Mesothelial cell of epicardium (in vitro differentiated cells): ENCODE measurements at places on chromosomes 2 and 18. TPM values are rescaled to one million over a fixed set of nuclear protein-coding genes. Genes with fewer than 3 reads are reported as not detected.

DNA sequence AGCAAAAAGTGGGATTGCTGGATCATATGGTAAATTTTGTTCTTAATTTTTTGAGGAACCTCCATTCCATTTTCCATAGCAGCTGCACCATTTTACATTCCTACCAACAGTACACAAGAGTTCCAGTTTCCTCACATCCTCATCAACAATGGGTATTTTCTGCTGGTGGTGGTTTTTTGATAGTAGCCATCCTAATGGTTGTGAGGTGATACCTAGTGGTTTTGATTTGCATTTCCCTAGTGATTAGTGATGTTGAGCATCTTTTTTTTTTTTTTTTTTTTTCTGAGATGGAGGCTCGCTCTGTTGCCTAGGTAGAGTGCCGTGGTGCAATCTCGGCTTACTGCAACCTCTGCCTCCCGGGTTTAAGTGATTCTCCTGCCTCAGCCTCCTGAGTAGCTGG is 30.5 kb downstream of the METTL21A start:
- no peak for DNase-seq

DNA sequence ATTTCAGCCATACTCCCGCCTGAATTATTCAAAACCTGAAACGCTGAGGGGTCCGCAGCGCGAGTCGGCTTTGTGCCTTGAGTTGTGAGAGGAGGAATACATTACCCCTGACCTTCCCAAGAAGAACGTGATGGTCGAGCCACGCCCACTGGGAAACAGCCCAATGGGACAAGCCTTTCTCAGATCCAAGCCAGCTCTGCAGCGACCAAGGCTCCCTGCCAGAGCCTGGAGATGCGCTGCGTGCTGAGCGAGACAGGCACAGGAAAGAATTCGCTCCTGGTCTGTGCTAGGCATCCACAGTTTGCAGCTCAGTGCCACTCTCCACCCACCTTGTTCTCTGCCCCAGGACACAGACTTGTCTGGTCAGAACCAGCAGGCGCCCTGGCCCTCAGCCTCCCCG is 74.1 kb upstream of the GLI2 start:
- DNase-seq: no peak

DNA sequence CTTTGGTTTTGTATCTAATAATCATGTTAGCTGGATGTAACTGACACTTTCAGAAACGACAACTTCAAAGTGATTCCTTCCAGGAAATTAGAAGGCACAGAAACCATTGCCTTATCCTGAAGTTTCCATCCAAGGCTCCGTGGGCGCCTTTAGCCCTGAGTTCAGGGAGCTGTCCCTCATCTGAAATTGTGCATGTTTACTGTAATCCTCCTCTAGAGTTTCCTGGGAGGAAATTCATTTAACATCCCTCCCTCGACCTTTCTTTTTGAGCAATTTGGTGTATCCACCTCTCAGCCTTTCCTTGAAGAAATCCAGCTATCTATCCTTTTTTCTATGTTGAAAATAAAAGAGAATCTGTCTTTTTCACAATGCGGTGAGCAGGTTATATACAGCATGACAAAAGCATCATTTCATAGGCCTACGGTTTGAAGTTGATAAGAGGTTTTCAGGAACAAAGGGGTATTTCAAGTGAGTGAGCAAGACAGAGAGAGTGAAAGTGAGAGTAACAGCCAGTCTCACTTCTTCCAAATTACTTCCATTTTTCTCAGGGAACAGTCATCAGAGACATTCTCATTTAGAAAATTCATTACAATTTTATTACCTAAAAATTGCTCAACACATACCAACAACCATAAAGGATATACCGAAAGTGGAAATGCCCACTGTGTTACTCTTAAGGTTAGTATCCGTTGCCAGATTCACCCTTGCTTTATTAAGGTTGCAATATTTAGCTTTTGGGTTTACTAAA is 167.3 kb downstream of the MREG start:
- DNase-seq: no peak

GRCh38 chr2:179850188-179850587 is 11.2 kb downstream of the ZNF385B start:
- DNase-seq: no peak

- no peak for DNase-seq
Observed at GRCh38 chr2:103002954-103003353, 241.1 kb downstream of the TMEM182 start.

- DNase-seq: no peak
Observed at GRCh38 chr2:40285391-40285790, 166.5 kb downstream of the SLC8A1 start.

DNA sequence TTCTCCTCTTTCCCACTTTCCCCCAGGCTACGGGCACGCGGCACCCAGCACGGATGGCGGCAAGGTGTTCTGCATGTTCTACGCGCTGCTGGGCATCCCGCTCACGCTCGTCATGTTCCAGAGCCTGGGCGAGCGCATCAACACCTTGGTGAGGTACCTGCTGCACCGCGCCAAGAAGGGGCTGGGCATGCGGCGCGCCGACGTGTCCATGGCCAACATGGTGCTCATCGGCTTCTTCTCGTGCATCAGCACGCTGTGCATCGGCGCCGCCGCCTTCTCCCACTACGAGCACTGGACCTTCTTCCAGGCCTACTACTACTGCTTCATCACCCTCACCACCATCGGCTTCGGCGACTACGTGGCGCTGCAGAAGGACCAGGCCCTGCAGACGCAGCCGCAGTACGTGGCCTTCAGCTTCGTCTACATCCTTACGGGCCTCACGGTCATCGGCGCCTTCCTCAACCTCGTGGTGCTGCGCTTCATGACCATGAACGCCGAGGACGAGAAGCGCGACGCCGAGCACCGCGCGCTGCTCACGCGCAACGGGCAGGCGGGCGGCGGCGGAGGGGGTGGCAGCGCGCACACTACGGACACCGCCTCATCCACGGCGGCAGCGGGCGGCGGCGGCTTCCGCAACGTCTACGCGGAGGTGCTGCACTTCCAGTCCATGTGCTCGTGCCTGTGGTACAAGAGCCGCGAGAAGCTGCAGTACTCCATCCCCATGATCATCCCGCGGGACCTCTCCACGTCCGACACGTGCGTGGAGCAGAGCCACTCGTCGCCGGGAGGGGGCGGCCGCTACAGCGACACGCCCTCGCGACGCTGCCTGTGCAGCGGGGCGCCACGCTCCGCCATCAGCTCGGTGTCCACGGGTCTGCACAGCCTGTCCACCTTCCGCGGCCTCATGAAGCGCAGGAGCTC is 35.4 kb downstream of the KCNK3 start:
- no peak for DNase-seq

DNA sequence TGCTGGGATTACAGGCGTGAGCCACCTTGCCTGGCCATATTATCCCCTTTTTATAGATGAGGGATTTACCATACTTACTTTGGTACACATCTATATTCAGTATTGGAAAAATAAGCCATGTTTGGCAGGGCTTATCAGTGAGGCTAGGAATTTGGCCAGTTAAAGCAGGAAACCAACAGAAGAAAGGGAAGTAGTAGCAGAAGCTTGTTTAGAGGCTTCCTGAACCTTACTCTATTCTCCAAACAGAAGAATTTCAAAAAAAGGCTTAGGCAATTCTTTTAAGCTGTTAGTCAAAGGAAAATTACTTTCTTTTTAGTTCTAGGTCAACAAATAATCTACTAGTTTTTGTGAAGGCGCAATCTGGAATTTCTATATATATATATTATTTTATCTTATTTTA is 3.2 kb upstream of the GLS start:
- no peak for DNase-seq

Gene LBH
- total RNA-seq: 41.0 to 48.8 TPM (median 44.5 TPM) in 3 replicates
